ENCODE measurements at places on chromosomes 16 and 17. TPM values are rescaled to one million over a fixed set of nuclear protein-coding genes. Genes with fewer than 3 reads are reported as not detected.
A peak's percentile ranks its signal among the peaks of the same experiment; 100 is the strongest.

The SRRM2 gene
- 1,199 TPM for total RNA-seq

The CCL11 gene
- total RNA-seq: not detected

The KCNG4 gene
- not detected for total RNA-seq

The CHTF8 gene
- total RNA-seq: 28.5 TPM

The IGF2BP1 gene
- not detected for total RNA-seq

The B4GALNT2 gene
- 0.16 TPM for total RNA-seq

The PRDM7 gene
- total RNA-seq: not detected

The REXO5 gene
- 0.56 TPM for total RNA-seq

The TMEM204 gene
- total RNA-seq: 20.5 TPM

DNA sequence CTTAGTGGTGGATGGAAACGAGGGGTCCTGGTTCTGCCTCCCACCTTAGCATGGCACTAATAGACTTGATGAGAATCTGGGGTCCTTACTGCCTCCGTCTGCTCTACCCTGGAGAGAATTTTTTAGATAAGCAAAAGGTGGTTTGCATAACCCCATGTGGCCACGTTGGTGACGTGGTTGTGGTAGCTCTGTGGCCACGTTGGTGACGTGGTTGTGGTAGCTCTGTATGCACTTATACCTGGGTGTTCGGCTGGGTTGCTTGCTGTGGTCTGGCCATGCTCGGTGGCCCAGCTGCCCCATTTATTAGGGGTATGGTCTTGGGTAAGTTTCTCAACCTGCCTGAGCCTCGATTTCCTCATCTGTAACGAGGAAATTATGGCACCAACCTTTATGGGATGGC is 13.0 kb downstream of the SPIRE2 start:
- peak; percentile 26 for DNase-seq

- DNase-seq: no peak
These were observed 1531.9 kb upstream of the CDH8 start for GRCh38 chr16:63568164-63568563.

DNA sequence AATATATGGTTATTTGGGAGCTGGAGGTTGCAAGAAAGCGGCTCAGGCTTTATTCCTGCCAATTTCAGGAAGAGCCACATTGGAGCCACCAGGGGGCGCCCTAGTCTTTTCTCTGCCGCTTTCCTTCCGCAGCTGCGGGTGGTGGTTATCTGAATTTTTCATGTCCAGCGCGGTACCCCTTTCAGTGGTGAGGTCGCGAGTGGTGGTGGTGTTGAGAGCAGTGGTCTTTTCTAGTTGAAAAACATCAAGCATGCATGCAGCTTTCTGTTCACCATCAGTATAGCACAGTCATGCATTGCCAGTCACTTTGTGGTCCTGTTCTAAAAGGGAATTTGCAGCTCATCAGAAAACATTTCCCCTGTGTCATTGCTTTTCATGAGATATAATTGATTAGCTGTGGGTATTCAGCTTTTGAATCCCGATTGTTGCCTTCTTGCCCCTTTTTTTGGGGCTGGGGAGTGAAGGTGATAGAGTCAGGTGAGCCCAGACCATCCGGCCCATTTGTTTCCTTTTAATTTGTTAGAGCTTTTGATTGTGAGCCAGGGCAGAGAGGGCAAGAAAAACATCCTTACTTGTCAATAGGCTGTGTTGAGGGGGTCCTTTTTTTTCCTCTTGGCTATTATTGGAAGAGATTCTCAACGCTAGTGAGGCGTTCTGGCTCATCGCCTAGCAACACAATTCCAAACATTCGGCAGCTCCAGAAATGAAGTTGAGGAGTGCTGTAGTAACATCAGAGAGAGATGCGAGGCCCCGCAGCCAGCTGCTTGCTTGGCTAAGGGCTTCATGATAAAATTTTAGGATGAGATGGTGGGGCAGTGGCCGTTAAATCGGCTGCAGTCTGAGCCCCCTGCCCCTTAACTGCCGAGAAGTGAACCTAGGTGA is 119.0 kb downstream of the SNX29 start:
- peak; percentile 48 for DNase-seq

GRCh38 chr17:48427598-48427997 is 2.4 kb downstream of the SKAP1 start:
- DNase-seq: peak; percentile 47

DNA sequence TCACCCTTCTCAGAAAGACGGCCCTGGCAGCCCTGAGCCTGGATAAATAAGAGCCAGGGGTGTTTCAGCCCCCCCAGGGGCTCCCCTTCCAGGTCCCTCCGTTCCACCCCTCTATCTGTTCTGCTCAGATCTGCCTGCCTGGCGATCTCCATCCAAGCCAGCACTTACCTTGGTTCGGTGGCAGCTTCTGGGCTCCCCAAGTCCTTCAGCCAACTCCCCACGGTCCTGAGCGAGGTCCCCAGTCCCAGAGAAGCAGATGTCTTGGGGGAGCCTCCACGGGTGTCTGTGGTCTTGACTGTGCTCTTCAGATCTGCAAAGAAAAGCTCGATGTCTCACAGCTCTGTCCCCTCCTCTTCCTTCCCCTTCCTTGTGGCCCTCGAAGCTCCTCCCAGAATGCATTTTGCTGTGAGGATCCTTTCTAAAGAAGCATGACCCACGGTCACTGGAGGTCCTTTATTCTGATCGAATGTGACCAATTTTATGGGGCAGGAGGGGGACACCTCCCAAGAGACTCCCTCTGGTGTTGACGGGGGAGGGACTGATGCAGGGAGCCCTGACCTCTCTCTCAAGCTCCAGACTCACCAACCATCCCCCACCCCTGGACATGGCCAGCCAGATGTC is at the start of gene PIK3R6:
Gene PIK3R6 (minus strand): TSS at position 314 of the 621 bp plus-strand sequence. CDS start 17,880 bp downstream, outside the sequence.
- DNase-seq: peak; percentile 41

GRCh38 chr17:19533718-19534561 is at the start of gene SLC47A1:
TSS of gene SLC47A1 (plus strand) at chr17:19533854. CDS start at chr17:19533940, 86 bp downstream.
- DNase-seq: no peak

GRCh38 chr17:929586-929985 is 50.0 kb downstream of the NXN start:
- no peak for DNase-seq

DNA sequence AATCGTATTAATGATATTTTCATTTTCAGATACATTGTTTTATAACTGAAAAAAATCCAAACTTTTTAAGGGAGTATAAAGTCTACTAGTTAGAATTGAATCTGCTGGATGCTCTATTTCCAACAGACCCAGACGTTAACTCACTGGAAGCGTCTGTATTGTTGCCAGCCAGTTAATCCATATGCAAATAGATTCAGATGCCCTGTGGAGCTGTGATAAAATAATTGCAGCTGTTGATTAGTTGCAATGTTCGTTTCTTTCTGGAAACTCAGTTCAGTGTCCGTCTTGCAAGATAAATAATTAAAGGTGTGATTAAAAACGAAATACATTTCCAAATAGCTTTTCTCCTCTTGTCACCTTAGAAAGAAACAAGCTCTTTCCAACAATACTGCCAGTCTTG is 5.1 kb upstream of the GNA13 start:
- no peak for DNase-seq

GRCh38 chr17:21174713-21175112 is 39.2 kb downstream of the TMEM11 start:
- no peak for DNase-seq

DNA sequence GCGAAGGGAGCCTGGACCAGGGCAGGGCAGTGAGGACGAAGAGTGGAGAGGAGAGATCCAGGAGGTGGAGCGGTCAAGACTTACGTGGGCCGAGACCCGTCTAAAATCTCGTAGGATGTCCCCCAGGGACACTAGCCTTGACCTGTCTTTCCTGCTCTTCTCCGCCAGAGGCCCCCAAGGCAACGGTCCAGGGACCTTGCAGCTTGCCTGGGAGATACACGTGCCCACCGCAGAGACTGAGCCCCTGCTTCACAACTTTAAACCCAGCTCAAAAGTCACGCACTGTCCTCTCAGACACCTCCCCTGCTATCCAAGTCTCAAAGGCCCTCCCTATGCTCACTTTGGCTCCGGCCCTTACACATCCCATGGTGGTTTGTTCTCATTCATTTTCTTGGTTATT is 9.4 kb downstream of the TIGD7 start:
- DNase-seq: no peak

- DNase-seq: peak; percentile 26
These were observed at the start of gene C1QTNF1 for GRCh38 chr17:79023886-79024771. TSS of gene C1QTNF1 (plus strand) at chr17:79024169. CDS start at chr17:79043969, 19,800 bp downstream.

DNA sequence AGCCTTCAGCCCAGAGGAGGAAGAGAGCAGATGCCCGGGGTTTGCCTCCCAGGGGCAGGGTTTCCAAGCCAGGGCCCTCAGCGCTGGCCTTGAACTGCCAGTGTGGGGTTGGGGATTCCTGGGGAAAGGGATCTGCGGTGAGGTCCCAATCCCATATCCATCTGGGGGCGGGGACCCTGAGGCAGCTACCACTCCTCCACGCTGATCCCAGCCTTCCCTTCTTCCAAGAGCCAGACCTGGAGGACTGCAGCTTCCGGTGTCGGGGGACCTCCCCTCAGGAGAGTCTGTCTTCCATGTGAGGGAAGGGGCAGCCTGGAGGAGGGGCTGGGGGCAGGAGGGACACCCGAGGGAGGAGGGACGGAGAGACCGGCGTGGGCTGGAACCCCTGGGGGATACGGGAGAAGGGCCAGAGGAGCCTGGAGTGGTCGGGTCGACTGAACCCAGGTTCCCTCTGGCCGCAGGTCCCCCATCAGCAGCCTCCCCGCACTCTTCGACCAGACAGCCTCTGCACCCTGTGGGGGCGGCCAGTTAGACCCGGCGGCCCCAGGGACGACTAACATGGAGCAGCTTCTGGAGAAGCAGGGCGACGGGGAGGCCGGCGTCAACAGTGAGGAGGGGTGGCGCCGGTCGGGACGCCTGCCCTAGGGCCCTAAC is 10.7 kb upstream of the CISD3 start:
- DNase-seq: no peak

GRCh38 chr16:1991948-1992703 is 2.4 kb downstream of the SYNGR3 start:
- DNase-seq: peak; percentile 98

GRCh38 chr17:39001703-39002637 is 34.8 kb upstream of the FBXO47 start:
- no peak for DNase-seq

DNA sequence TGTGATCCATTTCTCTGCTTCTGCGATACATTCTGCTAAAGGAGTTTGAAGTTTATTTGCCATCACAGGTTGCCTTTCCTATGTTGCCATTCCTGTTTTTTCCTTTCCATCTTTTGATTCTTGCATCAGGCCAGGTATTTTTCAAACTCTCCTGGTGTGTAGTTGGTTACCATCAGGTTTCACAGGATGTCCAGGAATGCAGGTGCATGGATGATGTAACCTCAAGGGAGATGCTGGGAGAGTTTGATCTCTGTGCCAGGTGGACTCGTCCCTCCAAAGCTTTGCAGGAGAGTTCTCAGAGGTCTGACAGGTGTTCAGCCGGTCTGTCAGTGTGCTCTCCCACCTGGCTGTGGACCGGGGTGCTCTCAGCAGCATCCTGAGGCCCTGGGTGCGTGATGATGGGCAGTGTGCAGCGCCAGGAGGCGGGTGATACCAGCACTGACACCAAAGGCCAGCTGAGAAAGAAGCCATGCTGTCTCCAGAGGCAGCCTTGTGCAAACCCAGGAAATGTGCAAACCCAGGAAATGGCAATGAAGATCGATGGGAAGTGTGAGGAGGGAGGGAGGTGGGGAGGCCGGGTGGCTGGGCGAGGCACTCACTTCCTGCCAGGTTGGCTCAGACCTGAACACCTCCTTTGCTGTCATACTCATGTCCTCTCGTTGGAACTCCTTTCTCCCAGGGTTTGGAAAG is 1.7 kb downstream of the ATP2C2 start:
- DNase-seq: no peak

Data from CD4-positive, alpha-beta T cell (primary cell).